Neural crest cell (in vitro differentiated cells): ENCODE measurements at places on chromosomes 1 and 21.
A peak's percentile ranks its signal among the peaks of the same experiment; 100 is the strongest.

DNA sequence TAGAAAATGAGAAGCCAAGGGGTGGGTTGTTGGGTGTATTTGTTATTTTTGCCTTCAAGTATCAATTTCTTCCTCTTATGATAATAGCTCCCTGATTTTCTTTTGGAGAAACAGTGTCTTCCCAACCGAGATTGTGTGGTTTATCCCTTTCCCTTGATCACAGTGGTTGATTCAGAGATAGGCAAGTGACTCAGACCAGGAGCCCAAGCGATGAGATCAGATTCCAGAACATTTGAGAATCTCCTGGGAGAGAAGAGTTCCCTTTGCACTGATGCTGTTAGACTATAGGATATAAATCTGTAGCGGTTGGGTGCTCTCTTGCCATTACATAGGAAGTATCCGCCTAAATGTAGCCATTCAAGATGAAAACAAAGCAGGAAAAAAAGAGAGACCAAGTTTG, 90.1 kb upstream of the WDR26 start:
- no peak for DNase-seq

- peak; percentile 2 for DNase-seq
Observed at GRCh38 chr1:62038594-62039284, 155.9 kb upstream of the L1TD1 start.

DNA sequence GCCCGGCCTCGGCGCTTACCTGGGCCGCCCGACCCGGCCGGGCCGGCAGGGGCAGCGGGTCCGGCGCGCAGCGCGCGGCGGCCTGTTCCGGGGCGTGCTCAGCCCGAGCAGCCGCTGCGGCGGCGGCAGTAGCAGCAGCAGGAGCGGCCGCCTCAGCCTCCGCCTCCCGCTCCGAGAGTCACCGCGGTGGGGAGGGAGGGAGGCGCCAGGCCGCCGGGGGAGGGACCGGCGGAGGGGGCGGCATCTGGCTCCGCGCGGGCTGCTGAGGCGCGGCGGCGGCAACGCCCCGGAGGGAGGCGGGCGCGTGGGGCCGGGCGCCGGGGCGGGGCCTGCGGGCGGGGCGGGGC, at the start of gene CTNNBIP1:
Gene CTNNBIP1 (minus strand): TSS at position 194 of the 347 bp plus-strand sequence. CDS start 38,205 bp downstream, outside the sequence.
- no peak for DNase-seq

- DNase-seq = no peak
Observed at GRCh38 chr1:163050496-163050895, 18.7 kb upstream of the RGS4 start.

DNA sequence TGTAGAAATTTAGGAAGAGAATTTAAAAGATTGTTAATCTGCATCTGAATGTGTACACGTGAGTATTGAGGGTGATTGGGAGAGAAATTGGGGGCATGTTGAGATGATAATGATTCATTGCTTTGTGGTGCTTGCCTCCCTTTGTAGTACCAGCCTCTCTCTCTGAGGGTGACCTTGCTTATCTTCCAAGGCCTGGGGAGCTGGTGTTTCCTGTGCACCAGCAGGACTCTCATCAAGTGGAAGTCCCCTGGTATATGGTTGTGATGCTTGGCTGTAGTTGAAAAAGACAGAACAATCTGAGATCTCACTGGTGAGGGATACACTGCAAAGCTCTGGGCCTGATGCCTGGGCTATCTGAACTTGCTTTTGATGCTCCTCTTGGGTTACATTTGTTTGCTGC, 4.0 kb downstream of the TCHHL1 start:
- no peak for DNase-seq

DNA sequence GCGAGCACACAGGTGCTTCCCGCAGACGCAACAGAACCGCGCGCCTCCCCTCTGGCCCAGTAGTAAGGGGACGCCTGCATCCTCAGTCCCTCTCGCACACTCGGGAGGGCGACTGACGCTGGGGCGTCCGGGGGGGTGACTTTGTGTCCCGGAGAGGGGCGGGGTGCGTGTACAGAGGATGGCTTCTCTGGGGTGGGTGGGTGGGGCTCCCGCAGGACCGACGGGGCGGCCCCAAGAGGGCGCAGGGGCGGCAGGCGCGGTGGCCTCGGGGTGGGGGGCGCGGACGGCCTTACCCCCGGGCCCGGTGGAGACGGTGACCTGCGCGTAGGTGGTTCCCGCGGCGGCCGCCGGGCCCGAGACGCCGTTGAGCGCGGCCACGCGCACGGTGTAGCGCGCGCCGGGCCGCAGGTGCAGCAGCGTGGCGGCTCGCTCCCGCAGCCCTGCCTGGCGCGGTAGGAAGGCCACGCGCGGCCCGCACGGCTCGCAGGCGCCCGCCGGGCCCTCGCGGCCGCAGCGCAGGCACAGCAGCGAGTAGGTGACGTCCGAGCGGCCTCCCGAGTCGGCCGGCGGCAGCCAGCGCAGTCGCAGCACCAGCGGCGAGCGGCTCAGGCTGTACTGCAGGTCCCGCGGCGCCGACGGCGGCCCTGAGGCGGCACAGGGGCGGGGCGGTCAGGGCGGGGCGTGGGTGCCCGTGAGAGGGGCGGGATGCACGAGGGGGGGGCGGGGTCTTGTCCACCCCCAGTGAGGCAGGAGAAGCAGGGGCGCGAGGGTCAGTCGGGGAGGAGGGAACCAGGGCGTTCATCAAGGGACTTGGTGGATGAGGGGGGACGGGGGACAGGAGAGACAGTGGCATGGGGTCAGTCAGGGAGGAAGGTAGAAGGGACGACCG, 12.1 kb downstream of the EPHA10 start:
- peak; percentile 33 for DNase-seq

DNA sequence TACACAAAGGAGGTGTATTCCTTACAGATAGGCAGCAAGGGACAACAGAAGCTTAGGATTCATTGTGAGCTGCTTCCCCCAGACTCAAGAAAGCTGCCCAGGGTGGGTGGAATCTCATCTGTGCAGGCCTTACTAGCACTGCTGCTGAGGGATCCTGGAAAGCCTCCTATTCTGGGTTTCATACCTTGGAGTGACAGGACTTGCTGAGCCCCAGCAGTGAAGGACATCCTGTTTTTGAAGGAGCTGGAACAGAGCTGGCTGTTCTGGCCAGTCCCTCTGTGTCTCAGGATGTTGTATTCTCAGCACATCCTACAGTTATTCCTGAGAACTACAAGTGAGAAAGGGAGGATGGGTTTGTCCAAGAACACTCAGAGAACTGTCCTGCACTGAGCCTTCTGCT, 486.3 kb downstream of the PTPRU start:
- no peak for DNase-seq

- DNase-seq = no peak
Observed at GRCh38 chr21:30758306-30758705, 3.1 kb upstream of the KRTAP21-1 start.

GRCh38 chr1:198498103-198498385, 42.4 kb downstream of the ATP6V1G3 start:
- DNase-seq = no peak

DNA sequence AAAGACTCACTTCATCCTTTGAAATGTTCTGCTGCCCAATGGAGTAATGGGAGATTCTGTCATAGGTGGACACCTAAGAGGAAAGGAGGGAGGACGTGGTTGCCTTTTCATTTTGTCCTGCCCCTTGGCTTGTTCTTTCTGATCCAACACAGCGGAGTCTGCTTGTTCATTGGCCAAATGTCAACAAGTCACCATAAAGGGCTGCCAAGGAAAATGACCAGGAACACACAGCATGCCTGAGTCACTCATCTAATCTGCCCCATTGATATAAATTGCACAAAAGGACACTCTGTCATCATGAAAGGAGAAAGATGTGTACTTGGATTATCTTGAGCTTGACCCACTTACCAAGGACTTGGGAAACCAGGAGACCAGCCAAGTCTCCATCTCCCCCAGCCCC, 422.9 kb downstream of the SETD4 start:
- DNase-seq = no peak

DNA sequence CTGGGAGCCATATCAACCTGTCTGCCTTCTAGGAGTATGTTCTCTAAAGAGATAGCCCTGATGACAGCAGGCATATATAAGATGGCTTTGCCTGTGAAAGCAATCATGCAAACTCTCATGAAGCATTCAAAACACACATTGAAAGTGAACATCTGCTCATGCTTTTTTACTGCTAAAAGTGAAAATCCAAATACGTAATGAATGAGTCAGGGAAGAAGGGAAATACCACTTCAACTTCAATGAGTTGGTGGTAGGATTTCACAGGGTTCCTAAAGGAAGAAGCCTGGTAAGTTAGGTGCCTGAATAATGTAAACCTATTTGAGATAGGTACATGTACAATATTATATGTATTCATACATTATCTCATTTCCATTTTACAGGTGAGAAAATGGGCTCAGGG, 50.5 kb upstream of the SLFNL1 start:
- DNase-seq = no peak

DNA sequence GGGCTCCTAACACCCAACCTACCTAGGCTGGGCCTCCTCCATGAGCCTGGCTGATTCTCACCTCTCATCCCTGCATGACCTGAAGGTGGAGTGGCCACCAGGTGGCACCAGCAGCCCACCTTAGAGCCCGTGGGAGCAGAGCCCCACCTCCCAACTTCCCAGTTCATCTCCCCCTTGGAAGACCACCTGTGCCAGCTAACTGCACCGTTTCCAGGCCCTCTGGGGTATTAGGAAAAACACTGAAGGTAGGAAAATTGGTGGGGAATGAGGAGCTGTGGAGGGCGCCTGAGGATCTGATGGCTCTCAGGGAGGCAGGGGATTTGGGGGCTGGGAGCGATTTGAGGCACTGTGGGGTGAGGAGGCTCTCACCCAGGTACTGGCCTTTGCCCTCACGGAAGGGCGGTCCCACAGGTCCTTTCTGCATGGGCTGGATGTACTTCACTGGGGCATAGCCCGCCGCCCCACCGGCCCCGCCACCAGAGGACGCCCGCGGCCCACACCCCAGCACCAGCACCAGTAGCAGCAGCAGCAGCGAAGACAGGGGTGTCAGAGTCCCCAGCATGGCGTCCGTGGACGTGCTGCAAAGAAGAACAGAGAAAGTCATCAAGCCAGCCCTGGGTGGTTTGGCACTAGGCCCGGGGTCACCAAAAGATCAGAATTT, 11.1 kb downstream of the ADPRS start:
- DNase-seq = peak; percentile 85

- no peak for DNase-seq
Observed at GRCh38 chr1:205179842-205180241, 31.7 kb downstream of the DSTYK start.

- no peak for DNase-seq
Observed at GRCh38 chr1:8023995-8024313, 2.2 kb downstream of the ERRFI1 start.

DNA sequence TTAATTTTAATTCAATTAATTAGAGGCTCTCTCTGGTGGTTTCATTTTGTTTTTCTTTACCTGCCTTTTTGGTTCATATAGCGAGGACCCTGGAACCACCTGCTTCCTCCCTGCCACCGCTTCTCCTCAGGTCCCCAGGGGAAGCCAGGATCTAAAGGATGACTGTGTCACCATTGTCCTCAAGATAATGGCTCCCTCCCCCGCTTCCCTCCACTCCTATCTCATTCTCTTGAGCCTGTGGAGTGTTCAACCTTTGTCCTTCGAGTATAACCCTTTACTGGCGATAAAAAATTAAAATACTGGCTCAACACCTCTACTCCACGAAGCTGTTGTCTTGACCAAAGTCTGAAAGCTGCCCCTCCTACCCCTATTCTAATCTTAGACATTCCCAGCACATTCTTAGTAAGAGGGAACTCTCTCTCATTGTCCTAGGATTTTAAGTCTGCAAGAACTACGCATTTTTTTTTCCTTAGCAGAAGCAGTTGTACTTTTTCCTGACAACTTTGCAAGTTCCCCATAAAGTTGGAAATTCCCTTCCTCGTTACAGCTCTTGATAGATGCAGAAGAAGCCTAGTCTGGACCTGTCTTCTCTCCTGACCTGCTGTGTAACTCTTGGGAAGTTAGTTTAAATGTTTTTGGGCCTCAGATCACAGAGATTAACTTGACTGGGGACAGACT, 12.6 kb upstream of the MAPKAPK2 start:
- no peak for DNase-seq

DNA sequence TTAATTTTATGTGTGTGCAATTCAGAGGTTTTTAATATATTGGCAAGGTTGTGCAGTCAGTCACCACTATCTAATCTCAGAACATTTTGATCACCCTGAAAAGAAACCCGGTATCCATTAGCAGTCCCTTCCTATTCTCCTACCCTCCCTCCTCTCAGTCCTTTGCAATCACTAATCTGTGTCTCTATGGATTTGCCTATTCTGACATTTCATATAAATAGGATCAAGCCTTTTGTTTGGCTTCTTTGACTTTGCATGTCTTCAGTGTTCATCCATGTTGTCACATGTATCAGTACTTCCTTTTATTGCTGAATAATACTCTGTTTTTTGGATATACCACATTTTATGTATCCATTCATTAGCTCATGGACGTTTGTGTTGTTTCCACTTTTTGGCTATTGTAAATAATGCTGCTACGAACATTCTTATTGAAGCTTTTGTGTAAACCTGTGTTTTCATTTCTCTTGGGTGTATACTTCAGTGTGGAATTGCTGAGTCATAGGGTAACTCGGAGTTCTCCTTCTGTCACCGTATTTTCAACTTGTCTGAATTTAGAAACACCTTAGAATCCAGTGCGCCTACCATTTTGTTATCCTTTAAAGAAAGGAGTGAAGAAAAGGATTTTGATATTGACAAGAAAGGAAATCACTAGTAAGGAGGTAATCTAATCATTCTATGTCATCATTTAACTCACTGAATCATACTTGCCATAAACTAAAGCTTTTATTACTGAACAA, 3.4 kb downstream of the CEP85 start:
- no peak for DNase-seq
